ENCODE measurements at places on chromosomes 5 and 9.

DNA sequence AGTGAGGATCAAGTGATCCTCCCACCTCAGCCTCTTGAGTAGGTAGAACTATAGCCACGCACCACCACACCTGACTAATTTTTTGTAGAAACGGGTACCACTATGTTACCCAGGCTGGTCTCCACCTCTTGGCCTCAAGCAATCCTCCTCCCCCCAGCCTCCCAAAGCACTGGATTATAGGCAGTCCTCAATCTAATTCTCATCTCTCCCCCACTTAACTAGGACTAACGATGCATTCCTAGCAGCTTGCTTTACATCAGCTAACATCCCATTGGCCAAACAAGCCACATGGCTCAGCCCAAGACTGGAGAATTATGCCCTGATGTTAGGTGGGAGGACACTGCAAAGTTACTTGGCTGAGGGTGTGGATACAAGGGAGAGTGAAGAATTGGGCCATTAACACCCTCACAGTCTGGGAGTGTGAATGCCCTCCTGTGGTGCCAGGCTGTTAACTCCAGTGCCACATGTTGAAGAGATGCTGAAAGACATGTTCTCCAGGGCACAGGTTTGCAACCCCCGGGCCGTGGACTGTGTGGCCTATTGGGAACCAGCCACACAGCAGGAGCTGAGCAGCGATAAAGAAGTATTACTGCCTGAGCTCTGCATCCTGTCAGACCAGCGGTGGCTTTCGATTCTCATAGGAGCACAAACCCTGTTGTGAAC lies 5.3 kb upstream of the ZNF367 start:
- DNase-seq: no peak

GRCh38 chr5:8462565-8462964 lies 593.6 kb downstream of the MTRR start:
- no peak for DNase-seq

DNA sequence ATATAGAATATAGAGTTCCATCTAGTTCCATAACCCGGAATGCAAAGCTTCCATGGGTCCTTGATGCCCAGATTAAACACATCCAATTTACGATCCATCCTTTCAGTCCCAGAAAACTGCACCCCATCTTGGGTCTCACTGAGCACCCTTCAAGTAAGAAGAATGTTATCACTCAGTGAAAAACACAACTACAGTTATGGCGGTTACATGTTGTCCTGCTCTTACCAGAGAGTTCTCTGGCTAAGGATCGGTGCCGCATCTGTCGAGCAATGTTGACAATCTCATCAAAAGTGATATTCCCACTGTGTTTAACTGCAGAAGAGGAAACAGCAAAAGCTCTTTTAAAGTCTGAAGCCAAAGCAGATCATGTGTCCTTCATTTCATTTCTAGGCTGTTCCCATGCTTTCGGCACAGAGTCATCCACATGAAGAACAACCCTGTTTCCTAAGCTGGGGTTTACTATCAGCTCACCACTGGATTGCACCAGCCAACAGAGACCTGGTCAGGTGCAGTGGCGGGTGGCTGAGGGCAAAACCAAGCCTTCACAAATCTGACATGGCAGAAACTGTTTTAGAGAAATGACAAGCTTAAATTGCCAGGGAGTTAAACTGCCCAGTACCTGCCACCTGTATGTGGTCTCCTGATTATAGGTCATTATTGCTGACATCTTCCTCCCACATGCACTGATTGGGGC lies 2.9 kb downstream of the RPL12 start:
- no peak for DNase-seq

DNA sequence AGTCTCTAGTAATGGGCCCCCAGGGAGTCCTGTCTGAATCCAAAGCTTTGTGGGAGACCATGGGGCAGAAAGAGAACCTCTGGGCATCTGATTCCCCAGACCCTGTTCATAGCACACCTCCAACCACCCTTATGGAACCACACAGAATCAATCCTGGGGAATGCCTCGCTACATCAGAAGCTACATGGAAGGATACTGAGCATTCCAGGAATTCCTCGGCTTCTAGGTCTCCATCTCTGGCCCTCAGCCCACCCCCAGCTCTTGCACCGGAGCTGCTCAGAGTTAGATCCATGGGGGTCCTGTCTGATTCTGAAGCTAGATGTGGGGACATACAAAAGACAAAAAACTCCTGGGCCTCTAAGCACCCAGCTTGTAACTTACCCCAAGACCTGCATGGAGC lies 28.4 kb downstream of the VCP start:
- no peak for DNase-seq

DNA sequence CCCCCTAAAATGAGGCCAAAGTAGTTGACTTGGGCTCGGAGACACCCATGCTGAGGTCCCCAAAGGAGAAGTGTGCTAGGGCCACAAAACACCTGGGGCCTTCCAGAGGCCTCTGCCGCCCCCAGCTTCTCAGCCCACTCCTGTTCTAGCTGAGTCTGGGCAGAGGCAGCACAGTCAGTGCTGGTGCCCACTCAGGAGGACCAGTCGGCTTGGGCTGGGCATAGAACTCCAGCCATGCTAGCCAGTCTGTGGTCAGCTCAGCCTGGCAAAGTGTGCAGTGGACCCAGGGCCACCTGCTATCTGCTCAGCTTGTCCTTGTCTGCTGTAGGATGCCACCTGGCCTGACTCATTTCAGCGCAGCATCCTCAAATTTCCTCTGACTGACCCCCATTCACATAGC lies 254.6 kb downstream of the FSTL4 start:
- DNase-seq: no peak

DNA sequence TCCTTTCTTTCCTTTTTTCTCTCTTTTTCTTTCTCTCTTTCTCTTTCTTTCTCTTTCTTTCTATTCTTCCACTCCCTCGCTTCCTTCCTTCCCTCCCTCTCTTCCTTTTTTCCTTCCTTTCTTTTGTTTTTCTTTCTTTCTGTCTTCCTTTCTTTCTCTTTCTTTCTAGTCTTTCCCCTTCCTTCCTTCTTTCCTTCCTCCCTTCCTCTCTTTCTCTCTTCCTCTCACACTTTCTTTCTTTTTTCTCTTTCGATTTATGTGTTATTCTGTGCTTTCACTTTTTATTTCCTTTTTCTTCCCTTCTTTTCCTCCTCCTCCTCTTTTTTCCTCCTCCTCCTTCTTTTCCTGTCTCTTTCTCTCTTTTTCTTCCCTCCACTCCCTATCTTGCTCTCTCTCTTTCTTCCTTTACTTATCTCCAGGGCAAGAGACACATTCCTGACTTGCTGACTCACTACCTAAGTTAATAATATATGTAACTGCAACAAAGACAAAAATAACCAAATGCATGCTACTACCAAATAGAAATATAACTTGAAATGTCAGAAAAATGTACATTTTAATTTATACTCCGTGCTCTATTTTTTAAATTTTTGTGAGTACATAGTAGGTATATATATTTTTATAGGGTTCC lies 445.5 kb downstream of the GABRG2 start:
- no peak for DNase-seq

Data from CD4-positive, alpha-beta T cell treated with Interleukin-15 for 4 hours (primary cell).